ENCODE measurements at places on chromosomes 7 and 10.
A peak's percentile ranks its signal among the peaks of the same experiment; 100 is the strongest.

- no peak for DNase-seq
Measured at GRCh38 chr10:72146071-72146470, 57.7 kb upstream of the SPOCK2 start.

- no peak for DNase-seq
Measured at GRCh38 chr10:63986536-63986935, 465.3 kb downstream of the REEP3 start.

- no peak for DNase-seq
Measured at GRCh38 chr7:134844200-134844599, 64.8 kb downstream of the CALD1 start.

GRCh38 chr10:89685936-89686335 is 15.5 kb upstream of the KIF20B start:
- DNase-seq: no peak

- no peak for DNase-seq
Measured at GRCh38 chr7:30635798-30636197, 41.1 kb downstream of the GARS1 start.

- DNase-seq: no peak
Measured at GRCh38 chr10:80670774-80671173, 133.1 kb downstream of the SH2D4B start.

DNA sequence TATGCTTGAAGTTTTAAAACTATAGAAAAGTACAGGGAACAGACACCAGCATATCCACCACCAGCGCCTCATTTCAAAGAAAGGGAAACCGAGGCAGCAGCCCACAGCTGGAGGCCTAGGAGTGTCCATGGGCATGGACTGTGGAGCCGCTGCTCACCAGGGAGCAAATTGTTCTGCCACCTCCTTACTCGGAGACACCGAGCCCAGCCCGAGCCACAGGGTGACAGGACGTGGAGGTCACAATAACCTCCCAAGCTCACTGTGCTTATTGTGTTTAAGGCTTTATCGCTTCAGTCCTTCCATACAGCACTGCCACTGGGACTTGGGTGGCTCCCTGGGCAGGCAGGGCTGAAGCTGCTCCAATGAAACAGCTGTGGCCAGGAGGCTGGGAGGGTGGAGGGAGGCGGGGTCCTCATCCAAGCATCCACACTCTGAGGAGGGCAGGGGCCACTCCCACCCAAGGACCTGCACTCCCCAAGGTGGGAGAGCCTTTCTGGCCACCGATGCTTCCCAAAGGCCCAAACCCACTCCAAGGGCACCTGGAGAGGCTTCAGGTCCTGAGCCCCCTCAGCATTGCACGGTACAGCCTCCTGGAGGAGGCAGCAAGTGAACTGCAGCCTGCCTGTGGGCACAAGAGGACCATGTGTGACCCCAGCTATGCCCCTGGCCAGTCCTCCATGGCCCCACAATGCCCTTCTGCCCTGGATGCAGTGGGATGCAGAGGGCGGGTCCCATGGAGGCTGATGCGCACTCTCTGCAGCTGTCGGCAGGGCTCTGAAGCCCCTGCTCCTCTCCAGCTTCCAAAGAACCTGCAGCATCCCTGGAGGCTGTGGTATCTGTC is 38.7 kb upstream of the RET start:
- DNase-seq: no peak

GRCh38 chr10:133324198-133324792 is 12.4 kb downstream of the CALY start:
- peak; percentile 64 for DNase-seq

DNA sequence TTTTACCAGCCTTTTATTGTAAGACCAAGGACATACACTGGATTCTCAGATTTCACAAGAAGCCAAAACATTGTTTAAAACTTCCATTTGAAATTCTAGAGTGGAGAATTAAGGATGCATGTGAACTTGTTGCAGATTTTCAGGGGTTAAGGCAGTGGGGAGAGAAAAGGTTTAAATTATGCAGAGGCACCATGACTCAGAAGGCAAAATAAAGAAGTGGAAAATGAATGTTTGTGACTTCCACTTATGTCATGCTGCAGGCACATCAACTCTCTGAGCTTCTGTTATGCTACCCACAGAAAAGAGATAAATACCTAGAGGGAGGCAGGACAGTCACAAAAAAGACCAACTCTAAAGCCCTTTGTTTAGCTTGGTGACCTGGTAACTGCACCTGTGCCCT is 84.4 kb upstream of the BET1 start:
- no peak for DNase-seq

GRCh38 chr10:62230344-62231121 is 38.1 kb downstream of the RTKN2 start:
- DNase-seq: no peak
